Activated T-cell treated with anti-CD3 and anti-CD28 coated beads, Interleukin-2, amount 50 U/mL, for 72 hours (primary cell): ENCODE measurements at places on chromosomes 1 and 21.

GRCh38 chr1:241485554-241485992 lies 34.0 kb downstream of the FH start:
- DNase-seq = no peak

DNA sequence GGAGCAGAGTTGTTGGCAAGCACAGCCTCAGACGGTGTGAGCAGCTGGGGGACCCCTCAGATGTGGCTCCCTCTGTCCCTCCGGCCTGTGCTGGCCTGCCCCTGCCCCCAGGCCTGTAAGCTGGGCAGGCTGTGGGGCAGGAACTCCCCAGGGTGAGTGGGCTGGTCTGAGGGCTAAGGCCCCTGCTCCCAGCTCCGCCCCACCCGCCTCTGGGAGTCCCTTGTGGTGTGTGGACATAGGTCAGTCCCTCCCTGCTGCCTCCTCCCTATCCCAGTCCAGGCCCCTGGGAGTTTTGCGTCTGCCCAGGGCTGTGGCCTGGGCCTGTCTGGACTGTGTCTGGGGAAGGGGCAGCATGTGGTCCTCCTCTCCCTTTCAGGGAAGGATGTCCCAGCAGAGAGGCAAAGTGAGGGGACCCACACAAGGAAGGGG lies 3.6 kb upstream of the VWA1 start:
- DNase-seq = no peak

DNA sequence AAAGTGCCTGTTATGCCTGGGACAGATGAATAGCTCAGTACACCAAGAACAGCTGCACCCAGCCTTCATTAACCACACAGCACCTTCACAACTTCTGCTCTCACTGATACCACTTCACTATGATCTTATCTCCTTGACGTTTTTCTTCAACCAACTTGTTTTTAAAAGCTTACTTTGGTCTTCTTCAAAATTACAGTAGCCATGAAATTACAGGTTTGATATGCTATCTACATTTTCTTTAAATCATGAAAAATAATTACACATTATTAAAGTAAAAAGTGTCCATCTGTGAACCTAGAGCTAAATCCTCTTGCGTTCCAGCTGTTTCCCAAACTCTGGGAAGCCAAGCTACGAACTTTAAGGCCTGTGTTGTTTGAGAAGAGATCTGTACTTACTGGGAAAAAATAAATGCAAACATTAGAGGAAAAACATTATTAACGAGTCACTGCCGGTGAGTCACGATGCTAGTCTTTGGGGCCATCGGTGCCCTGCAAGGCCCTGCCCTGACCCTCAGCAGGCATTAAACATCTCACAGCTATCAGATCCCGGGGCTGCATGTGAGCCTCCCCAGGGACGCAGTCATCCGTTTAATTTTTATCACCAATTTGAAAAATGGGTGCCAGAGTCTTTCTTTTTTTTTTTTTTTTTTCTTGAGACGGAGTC lies 56.3 kb upstream of the GPR153 start:
- no peak for DNase-seq

- DNase-seq = no peak
Observed at GRCh38 chr1:41442697-41443251, 41.7 kb downstream of the EDN2 start.

DNA sequence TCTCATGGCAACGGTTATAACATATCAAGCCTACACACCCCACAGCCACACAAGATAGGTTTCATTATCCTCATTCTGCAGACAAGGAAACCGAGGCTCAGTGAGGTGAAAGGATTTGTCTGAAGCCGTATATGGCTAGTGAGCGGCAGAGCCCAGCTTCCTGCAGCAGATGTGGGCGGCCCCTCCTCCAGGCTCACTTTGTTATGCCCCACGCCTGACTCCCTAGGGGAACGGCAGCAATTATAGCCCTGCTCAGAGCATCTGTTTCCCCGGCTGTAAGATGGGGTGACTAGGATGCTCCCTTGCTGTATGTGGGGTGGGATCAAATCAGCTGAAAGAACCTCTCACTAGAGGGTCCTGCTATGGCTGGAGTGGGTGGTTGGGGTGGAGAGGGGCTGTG lies 22.1 kb downstream of the GRHL3 start:
- DNase-seq = no peak

GRCh38 chr1:183590244-183591191 lies at the start of gene NCF2:
Gene NCF2, minus strand, starts transcription at chr1:183590459. Its CDS starts 130 bp downstream, at chr1:183590329.
- peak; percentile 71 for DNase-seq

DNA sequence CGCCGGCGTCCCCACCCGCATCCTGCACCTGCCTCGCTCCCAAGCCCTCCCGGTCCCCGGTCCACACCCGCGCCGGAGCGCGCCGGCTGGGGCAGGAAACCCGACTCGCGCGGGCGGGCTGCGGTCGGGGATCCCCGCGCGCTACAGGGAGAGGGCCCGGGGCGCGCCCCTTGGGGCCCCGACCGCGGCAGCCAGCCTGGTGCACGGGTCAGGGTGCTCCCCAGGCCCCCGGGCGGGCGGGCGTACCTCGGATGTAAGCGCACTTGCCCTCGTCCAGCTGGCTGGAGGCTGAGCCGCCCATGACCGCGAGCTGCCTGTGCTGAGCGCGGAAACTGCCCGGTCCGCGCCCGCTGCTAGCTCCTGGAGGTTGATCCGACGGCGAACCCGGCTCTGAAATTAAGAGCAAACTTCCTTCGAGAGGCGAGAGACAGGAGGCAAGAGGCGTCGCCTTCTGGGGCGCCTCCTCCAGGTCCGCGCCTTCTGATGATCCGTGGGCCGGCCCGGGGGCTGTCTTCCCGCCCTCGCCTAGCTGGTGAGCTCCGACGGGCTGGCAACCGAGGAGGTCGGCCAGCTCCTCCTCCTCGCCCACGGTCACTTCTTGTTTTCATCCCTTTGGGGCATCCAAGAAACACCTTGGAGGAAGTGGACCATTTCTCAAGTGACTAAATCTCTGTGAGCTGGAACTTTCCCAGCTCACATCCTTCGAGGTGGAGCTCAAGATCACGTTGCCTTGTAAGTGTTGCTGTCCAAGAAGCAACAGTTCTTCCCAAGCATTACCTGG lies at the start of gene NIBAN1:
NIBAN1 (minus strand) TSS at position 453 of the 781 bp plus-strand sequence; CDS start at position 301, 152 bp downstream.
- DNase-seq = peak; percentile 84

DNA sequence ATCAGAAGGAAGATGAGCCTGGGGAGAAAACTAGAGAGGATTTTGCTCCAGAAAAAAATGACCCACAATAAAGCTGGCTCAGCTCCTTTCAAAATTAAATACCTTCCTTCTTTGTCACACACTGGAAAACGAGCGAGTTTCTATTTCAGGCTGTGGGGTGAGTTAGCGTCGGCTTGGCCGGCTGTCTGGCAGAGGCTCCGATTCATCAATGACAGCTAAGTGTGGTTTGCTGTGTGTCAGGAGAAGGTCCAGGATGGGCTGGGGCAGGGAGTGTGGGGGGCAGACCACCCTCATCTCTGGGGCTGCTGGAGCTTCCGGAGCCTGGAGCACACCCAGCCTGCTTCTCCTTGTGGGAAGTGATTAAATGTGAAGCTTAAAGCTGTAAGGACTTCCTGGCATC lies 120.2 kb downstream of the ETS2 start:
- DNase-seq = no peak

GRCh38 chr21:42423197-42423675 lies 19.5 kb downstream of the UBASH3A start:
- DNase-seq = peak; percentile 67

DNA sequence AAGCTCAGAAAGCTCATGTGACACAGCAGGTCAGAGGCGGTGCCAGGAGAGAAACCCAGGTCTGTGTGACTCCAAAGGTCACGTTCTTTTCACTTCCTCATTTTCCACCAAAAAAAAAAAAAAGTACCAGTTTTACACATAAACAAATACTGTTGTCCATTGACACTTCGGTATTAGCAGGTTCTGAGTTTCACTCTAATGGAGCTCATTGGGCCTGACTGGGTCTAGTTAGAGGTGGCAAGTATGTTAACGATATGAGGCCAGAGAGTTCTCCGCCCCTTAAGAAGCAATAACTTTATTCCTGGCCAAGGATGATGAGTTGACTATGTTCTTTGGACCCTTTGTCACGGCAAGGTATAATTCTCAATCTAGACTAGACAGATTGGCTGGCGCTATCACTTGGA lies 30.0 kb upstream of the SDE2 start:
- DNase-seq = no peak

DNA sequence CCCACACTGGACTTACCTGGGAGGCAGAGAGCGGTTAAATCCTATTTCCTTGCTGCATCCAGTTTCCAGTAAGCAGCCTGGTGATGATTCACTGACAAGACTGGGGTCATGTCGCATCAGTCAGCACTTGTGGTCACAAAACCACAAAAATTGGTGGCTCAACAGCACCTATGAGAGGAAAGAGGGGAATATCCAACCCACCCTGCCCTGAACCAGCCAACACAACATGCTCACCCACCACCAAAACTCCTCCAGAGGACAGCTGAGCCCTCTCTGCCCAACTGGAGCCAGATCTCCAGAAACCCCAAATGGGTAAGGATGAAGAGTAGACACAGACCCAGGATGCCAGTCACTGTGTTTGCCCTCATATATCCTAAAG lies 64.0 kb downstream of the CD46 start:
- DNase-seq = peak; percentile 67

DNA sequence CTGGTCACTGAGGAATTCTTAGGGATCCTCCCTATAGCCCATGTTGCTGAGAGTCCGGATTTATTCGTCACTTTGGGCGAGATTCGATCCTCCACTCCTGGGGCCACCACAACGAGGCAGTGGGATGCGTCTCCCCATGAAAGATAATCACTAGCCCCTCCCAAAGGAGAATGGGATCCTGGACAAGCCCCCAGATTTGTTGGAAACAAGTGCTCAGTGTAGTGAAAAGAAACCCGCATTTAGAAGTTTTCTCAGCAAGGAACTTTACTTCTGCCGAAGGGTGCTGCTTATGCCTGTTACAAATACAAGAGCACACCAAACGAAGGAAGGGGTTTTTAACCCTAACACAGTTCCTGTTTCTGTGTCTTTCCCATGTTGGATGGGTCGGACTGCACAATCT lies 83.3 kb downstream of the ZFYVE9 start:
- no peak for DNase-seq

DNA sequence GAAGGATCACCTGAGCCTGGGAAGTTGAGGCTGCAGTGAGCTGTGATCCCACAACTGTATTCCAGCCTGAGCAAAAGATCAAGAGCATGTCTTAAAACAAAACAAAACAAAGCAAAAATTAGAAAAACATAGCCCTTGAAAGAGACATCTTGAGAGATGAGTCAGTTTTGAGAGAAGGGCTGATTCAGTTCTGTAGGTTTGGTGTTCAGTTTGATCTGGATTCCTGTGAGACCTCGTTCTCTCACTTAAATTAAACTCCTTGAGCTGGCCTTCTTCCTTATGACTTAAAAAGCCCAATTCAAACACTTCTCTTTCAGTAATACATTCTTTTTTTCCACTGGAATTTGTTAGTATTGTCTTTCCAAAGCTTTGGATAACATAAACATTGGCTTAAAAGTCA lies 164.2 kb downstream of the NRIP1 start:
- DNase-seq = no peak

GRCh38 chr1:228836427-228836826 lies 101.1 kb downstream of the RHOU start:
- no peak for DNase-seq

DNA sequence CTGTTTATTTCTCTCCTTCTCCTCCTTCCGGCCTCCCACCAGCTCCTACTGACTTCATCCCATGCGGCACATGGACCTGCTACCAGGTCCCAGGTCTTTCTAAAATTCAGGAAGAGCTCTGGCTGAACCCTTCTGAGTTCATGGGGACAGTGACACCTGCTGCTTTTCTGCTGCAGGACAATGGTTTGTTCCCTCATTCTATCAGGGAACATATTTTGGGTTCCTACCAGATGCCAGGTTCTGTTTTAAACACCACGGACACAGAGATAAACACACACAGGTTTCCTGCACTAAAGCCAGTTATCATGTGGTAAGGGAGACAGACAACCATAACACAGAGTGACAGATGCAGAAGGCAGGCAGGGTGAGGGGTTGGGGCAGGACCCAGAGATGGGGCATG lies 114.0 kb upstream of the RAB4A start:
- DNase-seq = no peak

DNA sequence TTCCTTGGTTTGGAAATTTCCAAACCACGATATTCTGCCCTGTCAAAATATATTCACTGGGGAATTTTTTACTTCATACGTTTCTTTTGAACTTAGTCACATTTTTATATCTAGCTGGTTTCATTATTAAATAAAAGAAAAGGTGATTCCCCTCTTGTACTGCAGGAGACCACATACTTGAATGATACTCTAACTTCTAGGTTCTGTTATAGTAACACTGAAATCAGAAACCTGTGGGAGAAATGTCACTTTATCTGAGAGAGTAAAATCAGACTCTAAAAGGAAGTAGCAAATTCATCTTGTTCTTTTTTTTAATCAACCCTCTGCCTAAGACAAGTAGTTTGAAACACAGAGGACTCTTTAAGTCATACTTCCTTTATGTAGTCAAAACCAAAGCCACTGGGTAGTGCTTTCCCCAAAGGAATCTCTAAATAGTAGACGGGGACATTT lies 34.4 kb downstream of the MRPL39 start:
- no peak for DNase-seq

GRCh38 chr1:41333146-41333784 lies 28.0 kb upstream of the FOXO6 start:
- peak; percentile 10 for DNase-seq

- no peak for DNase-seq
Observed at GRCh38 chr1:31441970-31442647, 29.1 kb downstream of the SERINC2 start.
